Hindlimb muscle (tissue), 1 donor: ENCODE measurements at places on chromosomes 12 and 14.

GRCh38 chr12:66109056-66109455 is 21.5 kb downstream of the LLPH start:
- DNase-seq = no peak

- peak; percentile 67 for DNase-seq
Observed at GRCh38 chr14:32710731-32711680, 227.7 kb upstream of the NPAS3 start.

- no peak for DNase-seq
Observed at GRCh38 chr14:74475678-74476077, 17.4 kb downstream of the NPC2 start.

- no peak for DNase-seq
Observed at GRCh38 chr12:52846356-52846970, 2.3 kb downstream of the KRT78 start.

DNA sequence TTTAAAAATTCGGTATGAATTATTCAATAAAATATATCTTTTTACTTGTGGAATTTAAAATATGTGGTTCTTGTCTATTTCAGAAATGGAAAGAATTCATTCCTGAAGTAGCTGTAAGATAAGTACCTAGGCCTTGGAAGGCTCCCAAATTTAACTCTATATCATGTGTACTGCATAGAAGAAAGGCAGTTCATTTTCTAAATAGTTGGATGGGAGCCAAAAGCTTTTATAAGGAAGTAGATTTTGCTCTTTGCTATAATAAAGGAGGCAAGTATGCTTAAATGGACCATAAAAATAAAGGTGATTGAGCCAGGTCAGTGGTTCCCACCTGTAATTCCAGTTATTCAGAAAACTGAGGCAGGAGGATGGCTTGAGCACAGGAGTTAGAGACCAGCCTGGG is 187.5 kb downstream of the ATXN7L3B start:
- DNase-seq = no peak

DNA sequence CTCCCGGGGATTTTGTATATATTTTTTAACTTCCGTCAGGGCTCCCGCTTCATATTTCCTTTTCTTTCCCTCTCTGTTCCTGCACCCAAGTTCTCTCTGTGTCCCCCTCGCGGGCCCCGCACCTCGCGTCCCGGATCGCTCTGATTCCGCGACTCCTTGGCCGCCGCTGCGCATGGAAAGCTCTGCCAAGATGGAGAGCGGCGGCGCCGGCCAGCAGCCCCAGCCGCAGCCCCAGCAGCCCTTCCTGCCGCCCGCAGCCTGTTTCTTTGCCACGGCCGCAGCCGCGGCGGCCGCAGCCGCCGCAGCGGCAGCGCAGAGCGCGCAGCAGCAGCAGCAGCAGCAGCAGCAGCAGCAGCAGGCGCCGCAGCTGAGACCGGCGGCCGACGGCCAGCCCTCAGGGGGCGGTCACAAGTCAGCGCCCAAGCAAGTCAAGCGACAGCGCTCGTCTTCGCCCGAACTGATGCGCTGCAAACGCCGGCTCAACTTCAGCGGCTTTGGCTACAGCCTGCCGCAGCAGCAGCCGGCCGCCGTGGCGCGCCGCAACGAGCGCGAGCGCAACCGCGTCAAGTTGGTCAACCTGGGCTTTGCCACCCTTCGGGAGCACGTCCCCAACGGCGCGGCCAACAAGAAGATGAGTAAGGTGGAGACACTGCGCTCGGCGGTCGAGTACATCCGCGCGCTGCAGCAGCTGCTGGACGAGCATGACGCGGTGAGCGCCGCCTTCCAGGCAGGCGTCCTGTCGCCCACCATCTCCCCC is 777 bp downstream of the ASCL1 start:
- DNase-seq = no peak

DNA sequence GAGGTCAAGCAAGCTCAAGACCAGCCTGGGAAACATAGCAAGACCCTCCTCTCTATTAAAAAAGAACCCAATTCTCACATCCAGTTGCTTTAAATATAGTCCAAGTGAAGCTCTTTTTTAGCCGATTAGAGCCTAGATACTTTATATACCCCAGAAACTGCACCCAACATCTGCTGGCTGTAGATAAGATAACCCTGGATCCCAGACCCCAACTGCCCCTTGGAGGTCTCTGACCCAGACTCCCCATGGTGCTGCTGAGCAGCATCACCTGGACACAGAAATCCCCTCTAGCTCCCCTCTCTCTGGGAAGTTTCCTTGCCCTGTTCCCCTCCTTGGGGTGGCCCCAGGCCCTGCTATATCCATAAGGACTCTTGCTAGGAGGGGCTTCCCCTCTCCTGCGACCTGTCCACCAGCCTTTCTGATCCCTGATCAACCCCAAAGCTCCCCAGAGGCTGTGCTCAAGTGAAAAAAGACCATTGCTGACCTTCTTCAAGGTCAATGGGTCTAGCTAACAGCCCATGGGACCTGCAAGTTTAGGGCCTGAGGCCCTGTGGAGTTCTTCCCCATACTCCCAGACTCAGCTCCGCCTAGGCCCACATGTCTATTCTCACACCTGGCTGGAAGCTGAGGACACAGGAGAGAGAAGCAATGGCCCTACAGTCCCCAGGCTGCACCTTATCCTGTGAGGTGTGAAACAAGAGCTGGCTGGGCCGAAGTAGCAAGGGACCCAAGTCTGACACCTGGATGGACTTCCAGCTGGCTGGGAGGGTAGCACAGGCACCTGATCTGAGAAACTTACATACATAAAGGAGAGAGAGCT is 56.2 kb downstream of the ARL6IP4 start:
- no peak for DNase-seq

GRCh38 chr14:78253986-78254385 is 83.8 kb downstream of the NRXN3 start:
- no peak for DNase-seq

- no peak for DNase-seq
Observed at GRCh38 chr12:22284871-22285270, 49.6 kb downstream of the ST8SIA1 start.

DNA sequence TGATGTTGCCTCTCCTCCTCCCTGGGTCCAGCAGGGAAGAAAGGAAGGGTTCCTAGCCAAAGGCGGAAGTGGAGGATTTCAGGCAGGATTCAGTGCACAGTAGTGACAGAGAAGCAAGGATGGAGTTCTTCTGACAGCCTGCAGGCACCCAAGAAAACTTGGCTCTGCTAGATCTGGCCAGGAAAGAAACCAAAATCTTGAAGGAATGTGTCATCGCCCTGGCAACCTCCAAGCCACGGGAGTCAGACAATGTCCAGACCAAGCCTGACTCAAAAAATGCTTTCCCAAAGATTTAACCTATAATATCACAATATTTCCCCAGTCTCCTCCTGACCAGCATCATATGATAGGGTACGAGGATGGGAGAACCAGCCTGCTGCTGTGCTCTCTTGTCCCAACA is 22.8 kb upstream of the DHRS4 start:
- DNase-seq = no peak

DNA sequence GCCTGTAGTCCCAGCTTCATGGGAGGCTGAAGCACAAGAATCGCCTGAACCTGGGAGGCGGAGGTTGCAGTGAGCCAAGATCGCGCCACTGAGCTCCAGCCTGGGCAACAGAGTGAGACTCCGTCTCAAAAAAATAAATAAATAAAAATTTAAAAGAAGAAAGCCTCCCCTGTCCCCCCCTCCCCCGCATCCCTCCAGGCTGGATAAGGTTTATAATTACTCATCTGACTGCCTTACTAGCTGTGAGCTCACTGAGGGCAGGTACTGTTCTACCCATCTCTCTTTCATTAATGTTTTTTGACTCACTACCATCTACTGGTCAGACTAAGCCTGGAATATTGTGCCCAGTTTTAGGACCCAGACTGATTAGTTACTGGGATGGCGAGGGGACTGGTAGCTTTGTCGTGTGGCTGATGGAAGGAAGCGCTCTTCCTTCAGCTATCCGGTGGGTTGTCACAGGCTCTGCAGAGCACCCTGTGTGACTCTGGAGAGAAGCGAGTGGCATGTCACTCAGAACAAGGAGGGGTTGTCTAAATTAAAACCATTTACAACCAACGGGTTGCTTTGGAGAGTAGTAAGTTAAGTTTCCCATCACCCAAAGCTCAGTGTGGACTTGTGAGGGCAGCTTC is 16.9 kb downstream of the EVL start:
- DNase-seq = no peak

DNA sequence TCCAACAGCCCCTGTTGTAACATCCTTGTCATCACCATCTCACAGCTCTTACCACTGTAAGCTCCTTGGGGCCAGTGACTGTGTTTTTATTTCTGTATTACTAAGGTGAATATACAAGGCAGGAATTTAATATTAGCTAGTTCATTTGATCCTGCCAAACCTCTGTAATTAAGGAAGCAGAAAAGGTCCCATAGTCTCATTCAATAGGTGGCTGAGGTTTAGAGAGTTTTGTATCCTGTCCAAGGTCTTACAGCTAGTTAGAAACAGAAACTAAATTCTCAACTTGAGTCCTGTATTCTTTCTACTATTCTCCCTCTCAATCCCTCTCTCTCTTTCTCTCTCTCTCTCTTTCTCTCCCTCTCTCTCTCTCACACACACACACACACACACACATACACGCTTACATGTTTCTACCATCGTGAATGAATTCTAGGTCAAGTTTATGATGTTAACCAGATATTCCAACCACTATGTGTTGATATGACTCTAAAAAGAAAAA is 543 bp upstream of the GLIPR1 start:
- no peak for DNase-seq

DNA sequence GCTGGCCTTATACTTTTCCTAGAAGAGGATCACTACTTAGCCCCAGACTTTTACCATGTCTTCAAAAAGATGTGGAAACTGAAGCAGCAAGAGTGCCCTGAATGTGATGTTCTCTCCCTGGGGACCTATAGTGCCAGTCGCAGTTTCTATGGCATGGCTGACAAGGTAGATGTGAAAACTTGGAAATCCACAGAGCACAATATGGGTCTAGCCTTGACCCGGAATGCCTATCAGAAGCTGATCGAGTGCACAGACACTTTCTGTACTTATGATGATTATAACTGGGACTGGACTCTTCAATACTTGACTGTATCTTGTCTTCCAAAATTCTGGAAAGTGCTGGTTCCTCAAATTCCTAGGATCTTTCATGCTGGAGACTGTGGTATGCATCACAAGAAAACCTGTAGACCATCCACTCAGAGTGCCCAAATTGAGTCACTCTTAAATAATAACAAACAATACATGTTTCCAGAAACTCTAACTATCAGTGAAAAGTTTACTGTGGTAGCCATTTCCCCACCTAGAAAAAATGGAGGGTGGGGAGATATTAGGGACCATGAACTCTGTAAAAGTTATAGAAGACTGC is 1.5 kb downstream of the MGAT2 start:
- DNase-seq = no peak

GRCh38 chr14:75877292-75877691 is 104.5 kb downstream of the TGFB3 start:
- DNase-seq = no peak

DNA sequence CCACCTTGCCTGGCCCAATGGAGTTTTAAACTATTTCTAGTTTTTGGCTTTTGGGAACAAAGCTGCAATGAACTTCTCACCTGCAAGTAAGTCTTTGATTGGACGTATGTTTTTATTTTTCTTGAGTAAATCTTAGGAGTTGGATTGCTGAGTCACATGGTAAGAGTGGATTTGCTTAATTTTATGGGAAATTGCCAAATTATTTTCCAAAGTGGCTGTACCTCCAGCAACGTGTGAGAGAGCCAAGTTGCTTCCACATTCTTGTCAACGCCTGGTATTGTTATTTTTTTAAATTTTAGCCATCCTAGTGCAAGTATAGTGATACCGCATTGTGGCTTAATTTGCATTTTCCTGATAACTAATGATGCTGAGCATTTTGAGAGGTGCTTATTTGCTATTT is 136.6 kb downstream of the LMNTD1 start:
- no peak for DNase-seq

GRCh38 chr12:110844551-110845338 is 2.0 kb upstream of the CCDC63 start:
- no peak for DNase-seq

- no peak for DNase-seq
Observed at GRCh38 chr12:47276621-47277309, 197.0 kb upstream of the AMIGO2 start.

DNA sequence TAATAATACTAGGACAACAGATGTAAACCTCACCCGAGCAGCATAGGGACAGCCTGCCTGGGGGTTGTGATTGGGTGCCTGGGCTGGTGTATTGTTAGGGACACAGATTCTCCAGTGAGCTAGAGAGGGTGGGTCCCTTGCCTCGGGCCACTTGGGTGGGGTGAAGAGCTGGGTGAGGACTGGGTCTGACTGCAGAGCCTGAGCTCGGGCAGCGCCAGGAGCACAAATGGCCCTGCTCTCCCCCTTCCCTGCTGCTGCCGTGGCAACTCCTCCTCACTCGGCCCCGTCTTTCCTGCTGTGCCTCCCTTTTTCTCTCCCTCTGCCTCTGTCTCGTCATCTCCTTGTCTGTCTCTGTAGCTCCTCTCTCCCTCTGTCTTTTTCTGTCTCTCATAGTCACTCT is 115.4 kb downstream of the GLT1D1 start:
- no peak for DNase-seq

GRCh38 chr12:88437226-88437625 is 143.0 kb downstream of the KITLG start:
- no peak for DNase-seq

GRCh38 chr12:123891516-123892179 is 81.0 kb downstream of the CCDC92 start:
- DNase-seq = no peak

DNA sequence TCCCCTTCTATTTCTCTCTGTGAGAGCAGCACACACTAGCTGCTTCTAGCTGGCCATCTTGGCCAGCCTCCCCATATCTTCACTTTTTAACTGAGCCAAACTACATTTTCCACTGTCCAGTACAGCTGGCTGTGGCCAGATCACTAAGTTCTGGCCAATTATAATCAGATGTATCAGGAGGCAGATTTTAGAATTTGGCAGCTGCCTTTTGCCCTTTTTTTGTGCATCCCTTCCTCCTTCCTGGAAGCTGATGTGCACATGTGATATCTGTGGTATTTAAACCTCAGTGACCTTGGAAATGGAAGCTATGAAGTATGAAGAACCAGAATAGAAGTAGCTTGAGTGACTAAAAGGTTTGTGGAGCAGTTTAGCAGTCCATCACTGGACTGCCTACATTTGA is 49.8 kb upstream of the ANO6 start:
- peak; percentile 66 for DNase-seq

GRCh38 chr12:110304061-110304551 is 23.1 kb downstream of the ATP2A2 start:
- no peak for DNase-seq

- no peak for DNase-seq
Observed at GRCh38 chr14:104715416-104715815, 8.6 kb upstream of the ADSS1 start.

DNA sequence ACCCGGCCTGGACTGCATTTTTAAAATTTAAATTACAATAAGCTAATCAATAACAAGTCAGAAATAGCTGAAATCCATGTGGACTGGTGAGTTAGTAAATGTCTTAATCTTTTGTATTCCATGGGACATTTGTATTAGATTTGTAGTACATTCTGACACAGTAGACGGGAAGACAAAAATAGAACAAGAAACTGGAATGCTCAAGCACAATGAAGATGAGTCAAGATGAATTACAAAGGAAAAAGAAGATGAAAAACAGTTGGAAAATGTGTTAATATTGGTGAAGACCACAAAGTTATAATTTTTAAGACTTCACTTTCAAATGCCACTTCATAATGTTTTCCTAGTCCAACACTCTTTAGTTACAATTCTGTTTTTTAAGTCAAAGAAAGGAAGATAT is 97.8 kb upstream of the FERMT2 start:
- no peak for DNase-seq
